Hematopoietic multipotent progenitor cell treated with erythropoietin and hydrocortisone succinate and interleukin-3 and kit ligand, for 17 days (in vitro differentiated cells): ENCODE measurements at places on chromosomes 12 and 14.

GRCh38 chr12:58487255-58487654, 433.0 kb downstream of the LRIG3 start:
- DNase-seq: no peak

- no peak for DNase-seq
Measured at GRCh38 chr14:45038865-45039264, 45.1 kb upstream of the PRPF39 start.

DNA sequence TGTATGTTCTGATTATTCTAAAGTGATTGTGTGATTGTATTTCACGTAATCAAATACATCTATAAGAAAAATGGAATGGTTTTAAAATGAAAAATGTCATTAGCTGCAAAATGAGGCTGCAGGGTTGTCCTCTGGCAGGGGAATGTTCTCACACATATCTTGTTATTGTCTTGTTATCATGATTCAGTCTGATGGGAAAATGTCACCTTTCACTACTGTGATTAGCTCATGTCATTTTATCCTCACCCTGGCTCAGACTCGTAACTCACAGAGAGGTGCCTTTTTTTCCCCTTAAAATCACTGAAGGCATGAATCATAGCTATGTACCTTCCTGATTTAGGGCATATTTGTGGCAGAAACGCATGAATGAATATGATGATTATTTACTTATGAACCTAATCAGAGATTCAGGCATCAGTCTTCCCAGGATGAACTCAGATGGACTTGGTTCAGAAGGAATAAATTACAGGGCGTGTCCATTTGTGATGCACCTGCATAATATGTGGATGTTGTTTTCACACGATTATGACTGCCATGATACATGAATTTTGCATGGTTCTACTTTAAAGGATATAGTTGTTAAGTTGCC, 1339.2 kb downstream of the AACS start:
- no peak for DNase-seq

DNA sequence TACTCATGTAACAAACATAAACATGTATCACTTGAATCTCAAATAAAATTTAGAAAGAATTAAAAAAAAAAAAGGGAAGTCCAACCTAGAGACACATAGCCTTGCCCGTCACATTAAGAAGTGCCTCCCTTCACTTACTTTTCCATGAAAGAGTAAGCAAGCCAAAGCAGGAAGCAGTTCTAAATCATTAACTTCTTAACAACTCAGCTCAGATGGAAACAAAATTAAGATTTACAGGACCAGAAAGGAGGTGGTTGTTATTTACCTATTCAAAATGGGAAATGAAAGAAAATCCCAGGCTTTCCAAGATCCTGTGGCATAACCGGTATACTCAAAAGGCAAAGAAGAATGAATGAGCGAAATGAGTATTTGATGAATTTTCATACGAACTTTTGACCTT, 258.6 kb upstream of the DCN start:
- DNase-seq: no peak

GRCh38 chr12:64551676-64552075, 58.6 kb upstream of the RASSF3 start:
- no peak for DNase-seq

GRCh38 chr12:111766608-111767361, at the start of gene ALDH2:
ALDH2 (plus strand) TSS chr12:111766933; CDS start chr12:111766983, 50 bp downstream.
- no peak for DNase-seq

- no peak for DNase-seq
Measured at GRCh38 chr14:29301571-29301970, 535.0 kb downstream of the FOXG1 start.

GRCh38 chr12:131893605-131894312, 663 bp upstream of the ULK1 start:
- no peak for DNase-seq

GRCh38 chr14:98374136-98374535, 897.9 kb downstream of the BCL11B start:
- no peak for DNase-seq

DNA sequence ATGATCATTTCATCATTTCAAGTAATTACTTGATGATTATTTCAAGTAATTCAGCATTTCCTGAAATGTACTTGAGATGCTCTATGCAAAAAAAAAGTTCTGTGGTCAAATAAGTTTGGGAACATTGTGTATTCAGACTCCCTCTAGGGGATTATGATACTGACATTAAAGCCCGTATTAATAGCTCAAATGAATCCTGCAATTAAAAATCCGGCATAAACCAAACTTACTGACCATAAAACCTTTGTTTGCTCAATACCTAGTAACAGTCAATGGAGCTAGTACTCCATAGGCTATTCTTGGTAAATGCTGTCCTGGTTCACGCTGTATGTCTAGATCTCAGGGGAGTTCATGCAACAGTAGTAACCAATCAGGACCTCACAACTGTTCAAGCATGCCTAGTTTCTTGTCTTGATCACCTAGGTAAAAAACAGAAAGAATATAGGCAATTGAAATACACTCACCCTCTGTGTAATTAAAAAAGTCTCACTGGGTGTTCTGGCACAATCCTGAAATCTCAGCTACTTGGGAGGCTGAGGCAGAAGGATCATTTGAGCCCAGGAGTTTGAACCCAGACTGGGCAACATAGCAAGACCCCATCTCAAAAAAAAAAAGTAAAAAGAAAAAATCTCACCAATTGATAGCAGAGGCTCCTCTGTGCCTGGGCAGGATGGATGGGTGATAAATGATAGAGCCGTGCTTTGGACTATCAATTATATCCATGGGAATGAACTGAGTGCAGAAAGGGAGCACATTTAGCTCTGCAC, 14.1 kb downstream of the ALDH1L2 start:
- DNase-seq: no peak

- DNase-seq: no peak
Measured at GRCh38 chr14:38255673-38256532, at the start of gene CLEC14A. CLEC14A (minus strand) TSS chr14:38256093; CDS start chr14:38256022, 71 bp downstream.

GRCh38 chr12:28640519-28640918, 450.3 kb downstream of the CCDC91 start:
- no peak for DNase-seq

GRCh38 chr14:81400852-81401251, 728 bp upstream of the STON2 start:
- DNase-seq: no peak

- DNase-seq: no peak
Measured at GRCh38 chr12:121893961-121894460, 5.4 kb downstream of the PSMD9 start.

DNA sequence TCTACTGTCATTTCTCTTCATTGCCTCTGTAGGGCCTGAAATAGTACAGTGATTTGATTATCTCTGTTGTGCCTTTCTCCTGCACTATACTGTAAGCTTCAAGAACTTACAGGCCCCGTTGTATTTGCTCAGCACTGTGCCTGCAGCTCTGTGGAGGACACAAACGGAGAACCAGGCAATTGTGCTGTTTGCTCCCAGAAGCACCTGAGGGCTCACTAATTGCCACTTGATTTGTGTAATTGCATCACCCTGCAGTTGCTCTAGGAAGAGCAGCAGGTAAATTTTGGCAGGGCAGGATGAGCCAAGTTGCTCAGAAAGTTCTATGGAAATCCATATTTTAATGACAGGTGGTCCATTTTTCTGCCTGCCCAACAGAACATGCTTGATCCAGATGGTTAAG, 11.6 kb upstream of the KRT82 start:
- DNase-seq: no peak

DNA sequence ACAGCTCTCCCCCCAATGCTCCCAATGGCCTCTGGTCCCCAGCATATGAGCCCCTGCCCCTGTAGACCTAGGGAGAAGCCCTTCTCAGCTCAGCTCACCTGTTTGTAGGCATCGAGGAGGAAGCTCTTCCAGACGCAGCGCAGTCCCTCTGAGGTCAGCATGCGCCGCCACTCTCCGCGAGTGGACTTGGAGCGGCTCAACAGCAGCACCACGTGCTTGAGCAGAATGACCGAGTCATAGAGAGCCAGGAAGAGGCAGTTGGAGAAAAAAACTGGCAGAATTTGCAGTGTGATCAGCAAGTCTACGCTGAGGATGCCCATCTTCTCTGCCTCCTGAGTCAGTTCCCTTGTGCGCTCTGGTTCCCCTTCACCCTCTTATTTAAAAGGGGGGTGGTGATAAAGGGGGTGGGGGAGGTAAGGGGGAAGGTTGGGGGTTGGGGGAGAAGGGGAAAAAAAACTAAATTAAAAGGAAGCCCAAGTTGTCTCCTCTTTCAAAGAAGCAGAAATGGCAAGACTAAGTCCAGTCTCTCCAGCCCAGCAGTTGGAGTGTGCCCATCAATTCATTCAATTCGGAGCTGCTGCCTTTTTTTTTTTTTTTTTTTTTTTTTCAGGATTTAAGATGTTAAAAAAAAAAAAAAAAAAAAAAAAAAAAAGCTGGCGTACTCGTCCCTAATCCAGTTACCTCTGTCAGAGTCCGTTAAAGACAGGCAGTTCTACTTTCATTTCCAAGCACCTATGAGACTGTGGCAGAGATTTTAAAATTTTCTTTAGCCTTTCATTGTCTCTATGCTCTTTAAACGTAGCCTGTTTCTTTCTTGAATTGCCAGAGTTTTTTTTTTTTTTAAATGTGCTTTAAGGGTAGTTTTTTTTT, at the start of gene DIO2:
Gene DIO2 (minus strand): TSS at position 352 of the 870 bp plus-strand sequence. CDS start 32 bp downstream, at position 320.
- DNase-seq: no peak

GRCh38 chr12:34377243-34378035, 355.1 kb downstream of the ALG10 start:
- no peak for DNase-seq

- DNase-seq: no peak
Measured at GRCh38 chr14:101873991-101874390, 90.4 kb upstream of the DYNC1H1 start.
